H9 (cell line): ENCODE measurements at places on chromosomes 5 and 9. TPM values are rescaled to one million over a fixed set of nuclear protein-coding genes. Genes with fewer than 3 reads are reported as not detected.

ACTBL2 gene
- total RNA-seq, result not detected in 2 replicates

JAKMIP2 gene
- total RNA-seq, result 5.4 and 6.4 TPM in 2 replicates

HMMR gene
- 36.2 and 37.9 TPM in 2 replicates for total RNA-seq

DMRT3 gene
- total RNA-seq, result not detected in 2 replicates

- H3K4me1 ChIP-seq, result no peaks in the 10 kb centered on the region; the same call in 1 of the 2 replicates
- H3K27ac ChIP-seq, result no peak overlapping the region
- H3K27me3 ChIP-seq, result no peaks in the 10 kb centered on the region
- no peaks in the 10 kb centered on the region for H3K36me3 ChIP-seq
- no peak for DNase-seq
- H3K4me3 ChIP-seq, result no peak overlapping the region
Observed at GRCh38 chr5:174798551-174798951, 74.2 kb downstream of the MSX2 start.
